ENCODE measurements at places on chromosomes 12 and 14.

GRCh38 chr12:92224685-92225331 is 79.2 kb upstream of the BTG1 start:
- no peak for DNase-seq

DNA sequence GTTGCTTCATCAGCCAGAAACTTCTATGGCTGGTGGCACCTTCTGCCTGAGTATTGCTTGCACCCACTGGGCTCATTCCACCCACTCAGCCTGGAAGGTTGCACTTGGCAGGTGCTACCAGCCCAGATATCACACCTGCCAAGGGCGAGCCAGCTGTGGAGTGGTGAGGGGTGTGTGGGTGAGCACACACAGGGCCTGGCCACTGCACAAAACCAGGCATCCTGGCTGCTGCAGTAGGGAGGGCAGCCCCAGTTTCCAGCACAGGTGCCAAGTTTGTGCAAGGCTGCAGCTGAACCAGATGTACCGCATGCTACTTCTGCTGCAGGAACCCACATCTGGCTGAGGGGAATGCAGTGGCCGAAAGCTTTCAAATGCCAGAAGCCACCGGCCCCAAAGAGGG is 1147.8 kb downstream of the FSCB start:
- DNase-seq, result no peak

- DNase-seq, result no peak
These were observed 42.1 kb downstream of the RASSF3 start for GRCh38 chr12:64652346-64652745.

- DNase-seq, result no peak
These were observed 37.6 kb downstream of the SPTB start for GRCh38 chr14:64841772-64842750.

GRCh38 chr14:79056879-79057278 is 886.7 kb downstream of the NRXN3 start:
- DNase-seq, result no peak
